Smooth muscle cell of the umbilical artery (primary cell): ENCODE measurements at places on chromosomes 16 and 17. TPM values are rescaled to one million over a fixed set of nuclear protein-coding genes. Genes with fewer than 3 reads are reported as not detected.

Gene DNAI2
- total RNA-seq, result not detected in 2 replicates

Gene KIFC3
- total RNA-seq, result 69.2 and 87.7 TPM in 2 replicates

Gene MAZ
- 89.4 and 125 TPM in 2 replicates for total RNA-seq

Gene ABCA5
- total RNA-seq, result 9.1 and 14.0 TPM in 2 replicates

Gene NOG
- under 0.01 and 0.42 TPM in 2 replicates for total RNA-seq

Gene PPP1R27
- total RNA-seq, result 0.09 TPM in 1 of 2 replicates, not detected in the other

Gene SPNS2
- total RNA-seq, result 0.37 and 0.89 TPM in 2 replicates

Gene OTOP2
- total RNA-seq, result not detected in 2 replicates

Gene TRAP1
- 42.5 and 76.6 TPM in 2 replicates for total RNA-seq

Gene CD79B
- not detected in 2 replicates for total RNA-seq

Gene RAB26
- 2.3 and 3.0 TPM in 2 replicates for total RNA-seq

Gene ALDH3A1
- not detected in 2 replicates for total RNA-seq

Gene EXOC3L1
- total RNA-seq, result not detected in 2 replicates

Gene KCNJ18
- total RNA-seq, result not detected in 2 replicates
